ENCODE measurements at places on chromosomes 7 and 10. TPM values are rescaled to one million over a fixed set of nuclear protein-coding genes. Genes with fewer than 3 reads are reported as not detected.

- H3K4me1 ChIP-seq = no peaks in the 10 kb centered on the region
- H3K27me3 ChIP-seq = no peaks in the 10 kb centered on the region
- H3K4me3 ChIP-seq = no peak overlapping the region
- no peaks in the 10 kb centered on the region for H3K36me3 ChIP-seq
Observed at GRCh38 chr10:46548498-46549090, 7.9 kb downstream of the GPRIN2 start.

GRCh38 chr7:315516-316265 lies 25.7 kb downstream of the FOXL3 start:
- H3K4me3 ChIP-seq = no peak overlapping the region
- no peak overlapping the region for H3K27ac ChIP-seq
- DNase-seq = no peak
- no peaks in the 10 kb centered on the region for H3K36me3 ChIP-seq
- no peaks in the 10 kb centered on the region for H3K27me3 ChIP-seq

DNA sequence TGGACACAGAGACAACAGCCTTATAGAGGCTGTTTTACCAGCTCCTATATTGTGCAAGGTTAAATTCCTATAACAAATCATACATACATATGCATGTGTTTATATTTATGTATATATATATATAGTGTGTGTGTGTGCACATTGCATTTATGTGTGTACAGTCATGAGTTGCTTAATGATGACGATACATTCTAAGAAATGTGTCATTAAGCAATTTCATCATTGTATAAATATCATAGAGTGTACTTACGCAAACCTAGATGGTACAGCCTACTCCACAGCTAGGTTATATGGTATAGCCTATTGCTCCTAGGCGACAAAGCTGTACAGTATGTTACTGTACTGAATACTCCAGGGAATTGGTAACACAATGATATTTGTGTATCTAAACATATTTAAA lies 30.1 kb upstream of the TNKS2 start:
- no peak overlapping the region for H3K4me3 ChIP-seq
- no peaks in the 10 kb centered on the region for H3K27me3 ChIP-seq
- H3K4me1 ChIP-seq = no peaks in the 10 kb centered on the region

GRCh38 chr10:132443983-132444876 lies 47.2 kb downstream of the PWWP2B start:
- H3K36me3 ChIP-seq = no peaks in the 10 kb centered on the region
- H3K4me1 ChIP-seq = peaks cover 10% of the 10 kb centered on the region

The SPDYE2B gene
- total RNA-seq = not detected

GRCh38 chr10:45592926-45593325 lies 79.6 kb downstream of the ZFAND4 start:
- no peak for DNase-seq
- H3K4me1 ChIP-seq = peaks cover 13% of the 10 kb centered on the region
- H3K27ac ChIP-seq = no peak overlapping the region
- H3K4me3 ChIP-seq = peak overlapping the region; percentile 97

GRCh38 chr10:124081547-124082140 lies 11.8 kb downstream of the CHST15 start:
- no peak overlapping the region for H3K27ac ChIP-seq
- no peak for DNase-seq
- H3K27me3 ChIP-seq = no peaks in the 10 kb centered on the region
- H3K36me3 ChIP-seq = no peaks in the 10 kb centered on the region

The UCMA gene
- total RNA-seq = not detected

The VIPR2 gene
- 1.5 TPM for total RNA-seq

The PRXL2A gene
- total RNA-seq = 89.3 TPM

- H3K27ac ChIP-seq = no peak overlapping the region
- H3K4me3 ChIP-seq = no peak overlapping the region
- no peaks in the 10 kb centered on the region for H3K27me3 ChIP-seq
Observed at GRCh38 chr10:110443239-110444003, 54.3 kb upstream of the DUSP5 start.

- H3K4me3 ChIP-seq = no peak overlapping the region
- DNase-seq = no peak
- H3K4me1 ChIP-seq = no peaks in the 10 kb centered on the region
- no peak overlapping the region for H3K27ac ChIP-seq
Observed at GRCh38 chr10:60823324-60823723, 45.0 kb downstream of the CDK1 start.

The PON1 gene
- total RNA-seq = not detected

- no peaks in the 10 kb centered on the region for H3K4me1 ChIP-seq
- no peaks in the 10 kb centered on the region for H3K36me3 ChIP-seq
- H3K4me3 ChIP-seq = no peak overlapping the region
- H3K27ac ChIP-seq = peak overlapping the region; percentile 63
- no peaks in the 10 kb centered on the region for H3K27me3 ChIP-seq
Observed at GRCh38 chr7:25495342-25496250, 267.3 kb upstream of the NPVF start.

DNA sequence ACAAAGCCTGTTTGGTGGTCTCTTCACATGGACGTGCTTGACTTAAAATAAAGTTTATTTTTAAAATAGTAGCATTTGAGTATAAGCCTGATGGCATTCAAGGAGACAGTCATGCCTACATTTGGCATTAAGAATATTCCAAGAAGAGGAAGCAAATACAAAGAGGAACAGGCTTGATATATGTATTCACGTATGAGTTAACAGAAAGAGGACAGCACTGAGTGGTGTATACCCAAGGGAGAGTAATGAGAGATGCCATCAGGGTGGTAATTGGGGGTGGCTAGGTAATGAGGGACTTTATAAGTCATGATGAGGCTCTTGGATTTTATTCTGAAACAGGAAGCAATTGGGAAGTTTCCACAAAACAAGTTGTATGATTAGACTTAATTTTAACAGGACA lies 363.3 kb downstream of the SEMA3D start:
- no peak overlapping the region for H3K27ac ChIP-seq
- H3K4me3 ChIP-seq = no peak overlapping the region
- DNase-seq = no peak
- no peaks in the 10 kb centered on the region for H3K36me3 ChIP-seq
- no peaks in the 10 kb centered on the region for H3K27me3 ChIP-seq

The ASB15 gene
- total RNA-seq = not detected

Data from Peyer's patch (tissue), 4 donors.